ENCODE measurements at places on chromosomes 2 and 18.

DNA sequence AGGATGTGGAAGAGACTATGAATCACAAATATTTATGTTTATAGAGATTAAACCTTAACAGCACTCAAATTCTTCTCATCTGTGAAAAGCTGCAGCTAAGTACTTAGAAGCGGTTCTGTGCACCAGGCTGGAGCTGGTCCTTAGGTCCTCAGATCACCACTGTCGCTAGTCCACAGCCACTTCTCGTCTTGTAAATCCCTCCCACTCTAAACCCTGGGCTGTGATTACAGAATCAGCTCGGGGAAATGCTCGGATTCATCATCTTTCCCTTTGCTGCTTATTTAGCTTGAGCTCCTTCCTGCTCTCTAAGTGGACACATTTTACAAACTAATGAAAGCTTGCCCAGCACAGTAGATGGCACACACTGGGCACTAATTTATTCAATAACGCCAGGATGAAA is 61.7 kb downstream of the RNF152 start:
- DNase-seq = peak; percentile 53

- peak; percentile 89 for DNase-seq
Measured at GRCh38 chr18:28735731-28736130, 558.8 kb upstream of the CDH2 start.

- DNase-seq = no peak
Measured at GRCh38 chr18:48137374-48138081, 207.1 kb upstream of the SMAD2 start.

DNA sequence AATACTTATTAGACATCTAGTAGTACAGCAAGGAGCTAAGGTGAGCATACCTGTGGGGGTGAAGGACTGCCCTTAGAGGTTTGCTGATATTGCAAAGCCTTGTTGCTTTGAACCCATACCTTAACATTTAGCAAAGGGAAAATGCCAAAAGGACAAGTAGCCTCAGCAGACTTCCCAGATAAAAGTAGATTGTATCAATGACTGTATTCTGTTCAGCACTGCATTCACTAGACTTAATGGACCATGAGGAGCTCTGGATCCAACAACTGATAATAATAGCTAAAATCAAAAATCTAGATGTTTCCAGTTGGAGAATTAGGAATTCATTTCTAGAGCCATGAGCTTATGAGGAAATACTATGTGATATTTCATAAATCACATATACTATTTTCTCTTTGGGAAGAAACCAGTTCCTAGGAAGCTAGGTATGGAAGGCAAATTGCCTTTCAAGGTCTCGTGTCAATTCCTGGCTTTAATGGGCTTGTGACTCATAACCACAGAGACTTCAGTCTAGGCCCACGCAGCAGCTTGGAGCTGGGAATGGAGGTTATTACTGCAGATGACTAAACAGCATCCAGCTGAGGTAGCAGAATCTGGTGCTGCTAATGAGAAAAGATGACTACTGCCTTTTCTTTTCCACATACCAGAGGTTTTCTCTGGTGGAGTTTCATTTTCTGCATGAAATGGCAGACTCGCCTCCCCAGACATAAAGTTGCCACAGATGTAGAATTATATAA is 191.2 kb upstream of the NABP1 start:
- peak; percentile 99 for DNase-seq

DNA sequence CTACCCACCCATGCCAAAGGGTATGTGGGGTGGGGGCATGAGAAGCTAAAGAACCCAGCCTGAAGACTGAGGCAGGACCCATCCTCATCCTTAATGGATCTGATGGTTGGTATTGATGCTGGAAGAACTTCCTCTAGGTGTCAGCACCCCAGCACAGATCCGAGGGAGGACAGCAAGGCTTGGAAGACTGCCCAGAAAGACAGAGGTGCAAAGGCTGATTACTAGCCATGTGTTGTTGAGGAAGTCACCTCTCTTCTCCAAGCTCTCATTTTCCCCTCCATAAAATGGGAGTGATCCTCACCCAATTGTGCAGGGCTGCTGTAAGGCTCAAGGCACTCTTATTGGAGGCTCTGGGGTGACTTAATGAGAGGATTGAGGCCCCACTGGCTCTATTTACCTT is 256.5 kb downstream of the CELF4 start:
- no peak for DNase-seq

DNA sequence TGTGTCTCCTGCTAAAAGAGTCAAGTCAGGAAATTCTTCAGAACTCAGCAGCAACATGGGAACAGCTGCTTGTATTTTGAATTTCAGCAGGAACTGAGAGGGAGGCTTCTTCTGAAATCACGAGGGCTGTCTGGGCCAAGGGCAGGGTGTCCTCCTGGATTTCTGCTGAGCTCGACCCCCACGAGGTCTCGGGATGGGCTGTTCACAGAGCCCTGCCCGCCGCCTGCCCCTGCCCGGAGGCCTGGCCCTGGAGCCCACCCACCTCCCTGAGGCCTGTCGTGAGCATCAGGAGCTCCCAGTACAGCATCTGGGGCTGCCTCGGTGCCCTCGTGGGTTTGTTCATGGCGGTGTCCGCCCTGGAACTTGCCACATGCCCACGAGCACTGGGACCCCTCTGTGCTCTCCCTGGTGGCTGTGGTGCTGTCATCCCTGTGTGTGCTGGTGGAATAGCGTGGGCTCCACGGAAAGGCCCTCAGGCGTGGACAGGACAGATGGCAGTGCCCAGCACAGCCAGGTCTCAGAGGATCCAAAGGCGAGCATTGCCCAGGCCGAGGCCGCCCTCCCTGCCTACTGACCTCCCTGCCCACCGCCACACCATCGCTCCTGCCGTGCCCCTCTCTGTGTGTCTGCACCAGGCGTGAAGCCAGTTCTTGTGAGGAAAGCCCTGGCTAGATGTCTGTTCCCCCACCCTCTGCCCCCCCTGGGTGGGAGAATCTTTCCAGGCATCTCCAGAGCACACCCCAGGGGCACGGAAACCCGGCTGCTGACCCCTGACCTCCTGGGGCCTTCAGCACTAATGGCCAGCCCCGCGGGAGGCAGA is 25.9 kb downstream of the RAMP1 start:
- DNase-seq = no peak

- peak; percentile 67 for DNase-seq
Measured at GRCh38 chr18:76452357-76452756, 42.7 kb downstream of the ZNF516 start.

DNA sequence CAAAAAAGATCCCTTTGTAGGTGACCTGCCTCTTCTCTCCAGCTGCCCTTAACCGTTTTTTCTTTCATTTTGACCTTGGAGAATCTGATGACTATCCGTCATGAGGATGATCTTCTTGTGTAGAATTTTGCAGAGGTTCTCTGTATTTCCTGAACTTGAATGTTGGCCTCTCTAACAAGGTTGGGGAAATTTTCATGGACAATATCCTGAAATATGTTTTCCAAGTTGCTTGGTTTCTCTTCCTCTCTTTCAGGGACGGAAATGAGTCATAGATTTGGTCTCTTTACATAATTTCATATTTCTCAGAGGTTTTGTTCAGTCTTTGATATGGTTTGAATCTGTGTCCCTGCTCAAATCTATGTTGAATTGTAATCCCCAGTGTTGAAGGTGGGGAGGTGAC is 34.0 kb downstream of the ZC3H8 start:
- no peak for DNase-seq

DNA sequence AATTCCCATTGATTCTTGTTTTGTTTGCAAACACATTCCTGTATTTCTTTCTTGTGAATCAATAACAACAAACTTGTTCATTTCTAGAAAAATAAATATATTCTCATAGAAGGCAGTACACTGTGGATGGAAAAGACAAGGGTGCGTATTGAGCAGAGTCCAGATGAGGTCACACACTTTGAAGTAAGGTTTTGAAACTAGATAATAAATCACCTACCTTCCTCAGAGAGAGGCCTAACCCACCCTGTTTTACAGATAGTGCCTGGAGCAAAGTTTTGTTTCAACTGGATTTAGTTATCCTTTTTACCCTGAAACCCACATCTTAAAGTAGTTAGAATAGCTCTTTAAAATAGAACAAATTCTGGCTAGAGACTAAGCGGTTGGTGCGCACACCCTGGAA is 137.1 kb upstream of the PIEZO2 start:
- no peak for DNase-seq

GRCh38 chr2:115036818-115037217 is 594.4 kb downstream of the DPP10 start:
- no peak for DNase-seq

DNA sequence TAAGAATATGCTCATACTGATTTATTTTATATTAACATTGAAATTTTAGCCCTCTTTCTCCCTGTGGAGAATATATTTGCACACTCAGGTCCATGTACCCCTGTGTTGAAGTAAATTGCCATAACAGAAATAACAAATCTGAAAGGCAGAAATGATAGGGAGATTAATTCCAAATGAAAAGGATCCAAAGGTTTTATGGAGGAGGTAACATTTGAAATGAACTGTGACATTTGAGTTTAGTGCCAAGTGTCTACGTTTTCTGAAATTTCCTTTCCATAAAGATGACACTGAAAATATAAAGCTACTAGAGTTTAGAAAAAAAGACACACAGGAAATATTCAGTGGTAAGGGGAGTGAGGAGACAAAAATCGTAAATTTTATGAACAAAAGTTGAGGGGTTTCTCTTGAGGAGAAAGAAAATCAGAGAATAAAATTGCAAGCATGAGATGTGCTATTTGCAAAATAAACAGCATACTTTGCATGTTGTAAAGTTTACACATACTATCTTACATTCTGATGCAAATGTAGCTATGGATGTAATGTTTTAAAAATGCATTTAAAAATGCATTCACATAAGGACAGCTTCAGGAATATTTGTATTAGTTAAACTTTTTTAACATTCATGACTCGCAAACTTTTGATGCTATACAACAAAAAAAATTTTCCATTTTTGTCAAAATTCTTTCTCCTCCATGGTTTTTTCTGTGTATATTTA is 69.5 kb downstream of the BAZ2B start:
- DNase-seq = peak; percentile 26

- DNase-seq = peak; percentile 51
Measured at GRCh38 chr2:46041434-46041833, 255.8 kb upstream of the EPAS1 start.

GRCh38 chr2:236626391-236627150 is 56.9 kb downstream of the ACKR3 start:
- DNase-seq = no peak

DNA sequence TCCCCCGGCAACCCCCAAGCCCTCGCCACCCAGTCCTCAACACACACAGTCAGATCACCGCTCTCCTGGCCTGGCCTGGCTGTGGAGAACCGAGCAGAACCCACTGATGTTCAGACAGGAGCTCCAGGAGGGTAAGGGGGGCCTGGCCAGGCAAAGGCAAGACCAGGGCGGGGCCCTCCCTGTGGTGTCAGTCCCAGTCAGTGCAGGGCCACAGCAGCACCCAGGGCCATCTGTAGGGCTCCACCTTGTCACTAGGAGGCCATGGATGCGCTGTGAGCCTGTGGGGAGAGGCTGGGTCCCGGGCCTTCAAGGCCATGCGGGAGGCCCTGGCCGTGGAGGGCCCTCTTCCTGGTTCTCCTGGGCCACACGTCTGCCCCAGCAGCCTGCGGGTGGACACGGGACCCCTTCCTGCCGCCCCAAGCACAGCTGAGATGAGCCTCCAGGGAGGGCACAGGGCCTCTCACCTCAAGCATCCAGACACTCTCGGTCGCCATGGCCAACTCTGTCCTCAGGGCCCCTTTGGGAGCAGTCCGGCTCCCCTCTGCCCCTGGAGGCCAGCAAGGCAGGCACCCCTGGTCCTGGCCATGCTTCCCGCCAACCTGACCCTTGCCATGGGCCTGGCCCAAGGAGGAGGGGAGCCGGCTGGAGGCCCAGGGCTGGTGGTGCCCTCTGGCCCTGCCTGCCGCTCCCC is 2.0 kb downstream of the ANO7 start:
- no peak for DNase-seq

Data from IMR-90 (cell line).